ENCODE measurements at places on chromosomes 12 and 14. TPM values are rescaled to one million over a fixed set of nuclear protein-coding genes. Genes with fewer than 3 reads are reported as not detected.

KITLG gene
- total RNA-seq = 0.07 TPM

C12orf54 gene
- not detected for total RNA-seq

CELA1 gene
- not detected for total RNA-seq

LPAR5 gene
- total RNA-seq = 4.8 TPM

CCDC177 gene
- not detected for total RNA-seq

FAM181A gene
- total RNA-seq = not detected

KCNJ8 gene
- total RNA-seq = not detected

KRT75 gene
- total RNA-seq = not detected

KCTD10 gene
- 40.3 TPM for total RNA-seq

POLE2 gene
- total RNA-seq = 43.4 TPM

ADCY4 gene
- 2.4 TPM for total RNA-seq

DDN gene
- total RNA-seq = 0.22 TPM

COCH gene
- 0.45 TPM for total RNA-seq

MLEC gene
- total RNA-seq = 93.7 TPM

- no peaks in the 10 kb centered on the region for H3K27me3 ChIP-seq
- no peaks in the 10 kb centered on the region for H3K36me3 ChIP-seq
- no peak for DNase-seq
- no peak overlapping the region for H3K27ac ChIP-seq
These were observed 221.9 kb upstream of the KITLG start for GRCh38 chr12:88802096-88802706.

DNA sequence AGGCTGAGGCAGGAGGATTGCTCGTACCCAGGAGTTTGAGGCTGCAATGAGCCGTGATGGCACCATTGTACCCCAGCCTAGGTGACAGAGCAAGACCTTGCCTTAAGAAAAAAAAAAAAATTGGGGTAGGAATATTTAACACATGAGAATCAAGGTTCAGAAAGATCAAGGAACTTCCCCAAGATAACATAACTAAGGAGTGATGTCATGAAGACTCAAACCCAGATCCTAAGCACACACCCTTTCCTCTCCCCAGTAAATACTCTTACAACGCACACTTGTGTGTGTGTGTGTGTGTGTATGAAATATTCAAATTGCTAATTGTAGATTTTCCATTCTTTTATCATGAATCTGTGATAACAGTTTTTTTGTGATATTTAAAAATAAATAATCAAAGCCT lies 90.6 kb upstream of the NUDT4 start:
- no peaks in the 10 kb centered on the region for H3K27me3 ChIP-seq
- no peak overlapping the region for H3K4me3 ChIP-seq
- H3K36me3 ChIP-seq = no peaks in the 10 kb centered on the region

DNA sequence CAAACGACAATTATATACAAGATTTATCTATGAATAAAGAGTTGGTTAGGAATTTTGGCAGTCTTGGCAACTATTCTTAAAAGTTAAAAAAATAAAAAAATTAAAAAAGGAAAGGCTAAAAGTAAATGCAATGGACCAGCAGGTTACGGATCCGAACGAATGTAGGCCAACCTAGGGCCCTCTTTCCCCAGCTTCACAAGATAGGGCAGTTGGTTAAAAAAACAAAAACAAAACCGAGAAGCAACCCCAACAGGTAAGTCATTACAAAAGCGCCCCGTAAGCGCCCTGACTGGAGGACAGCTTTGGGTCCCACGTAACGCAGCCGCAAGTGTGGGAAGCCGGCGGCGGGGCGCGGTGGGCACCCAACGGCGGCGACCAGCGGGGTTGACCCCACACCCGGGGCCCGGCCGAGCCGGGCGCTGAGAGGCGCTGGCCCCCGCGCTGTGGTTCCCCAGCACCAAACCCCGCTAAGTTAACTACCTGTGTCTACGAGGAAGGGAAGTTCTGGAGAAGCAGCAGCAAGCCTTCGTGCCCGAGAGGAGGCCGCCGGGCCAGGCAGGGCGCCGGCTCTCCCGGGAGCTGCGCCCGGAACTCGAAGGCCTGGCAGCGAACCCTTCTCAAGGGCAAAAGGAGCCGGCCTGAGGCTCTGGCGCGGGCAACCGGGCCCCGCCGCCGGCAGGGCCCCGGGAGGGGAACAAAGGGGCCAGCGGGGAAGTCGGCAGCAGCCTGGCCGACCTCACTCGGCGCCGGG lies 882 bp downstream of the HECTD1 start:
- peaks cover 27% of the 10 kb centered on the region for H3K36me3 ChIP-seq
- H3K4me3 ChIP-seq = peak overlapping the region; percentile 85
- peaks cover 53% of the 10 kb centered on the region for H3K4me1 ChIP-seq
- H3K27me3 ChIP-seq = no peaks in the 10 kb centered on the region
- peak overlapping the region; percentile 87 for H3K27ac ChIP-seq

DNA sequence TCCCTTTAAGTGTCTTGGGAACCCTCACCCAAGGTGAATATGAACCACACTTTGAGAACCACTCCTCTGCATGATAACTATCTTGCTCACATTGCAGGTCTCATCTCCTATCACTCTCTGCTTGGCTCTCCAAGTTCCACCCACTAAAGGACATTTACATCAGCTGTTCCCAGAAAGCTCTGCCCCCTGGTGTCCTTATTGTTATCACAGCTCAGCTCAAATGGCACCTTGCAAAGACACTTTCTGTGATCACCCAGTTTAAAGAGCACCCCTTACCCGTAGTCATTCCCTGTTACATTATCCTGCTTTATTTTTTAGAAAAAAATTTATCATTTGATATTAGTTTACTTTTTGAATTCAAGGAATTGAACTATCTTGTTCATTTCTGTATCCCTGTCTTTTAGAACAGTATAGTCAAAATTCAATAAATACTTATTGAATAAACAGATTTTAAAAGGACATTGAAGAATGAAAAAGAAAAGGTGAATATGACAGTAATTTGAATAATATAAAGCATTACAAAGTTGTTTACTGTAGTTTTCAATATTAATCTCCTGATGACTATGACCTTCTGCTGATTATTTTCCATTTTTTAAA lies 20.5 kb upstream of the GUCY2C start:
- peak; percentile 58 for DNase-seq
- H3K36me3 ChIP-seq = no peaks in the 10 kb centered on the region
- no peak overlapping the region for H3K4me3 ChIP-seq
- peaks cover 2% of the 10 kb centered on the region for H3K4me1 ChIP-seq
- H3K27me3 ChIP-seq = peaks cover 3% of the 10 kb centered on the region

DNA sequence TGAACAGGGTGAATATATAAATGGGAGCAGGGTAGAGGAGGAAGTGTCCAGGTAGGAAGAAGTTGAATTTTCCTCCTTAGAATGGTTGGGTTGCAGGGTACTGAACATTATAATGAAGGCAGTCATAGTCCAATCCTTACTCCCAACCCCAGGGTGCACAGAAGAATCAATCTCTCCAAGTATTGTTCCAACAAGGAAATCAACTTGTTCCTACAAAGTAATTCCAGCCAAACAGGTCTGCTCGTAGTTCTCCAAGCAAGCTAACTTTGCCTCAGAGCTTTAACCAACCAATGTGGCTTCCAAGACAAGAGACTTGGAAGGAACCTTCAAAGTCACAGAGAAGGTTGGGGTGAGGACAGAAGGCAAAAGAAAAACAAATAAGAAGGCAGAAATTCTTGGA lies 527.2 kb downstream of the MED13L start:
- no peak for DNase-seq
- H3K36me3 ChIP-seq = no peaks in the 10 kb centered on the region
- no peaks in the 10 kb centered on the region for H3K4me1 ChIP-seq

- H3K4me1 ChIP-seq = peaks cover 17% of the 10 kb centered on the region
- peak within 1 kb of the TSS; percentile 62 for H3K4me3 ChIP-seq
- H3K36me3 ChIP-seq = no peaks in the 10 kb centered on the region
- DNase-seq = peak; percentile 72
- no peaks in the 10 kb centered on the region for H3K27me3 ChIP-seq
These were observed at the start of gene MANSC1 for GRCh38 chr12:12349711-12350665. MANSC1 (minus strand) TSS chr12:12350242; CDS start chr12:12343314, 6,928 bp downstream.

GRCh38 chr14:61720294-61720661 lies 25.0 kb downstream of the HIF1A start:
- H3K4me1 ChIP-seq = peaks cover 72% of the 10 kb centered on the region
- no peak for DNase-seq
- H3K27ac ChIP-seq = peak overlapping the region; percentile 68
- H3K36me3 ChIP-seq = peaks cover 48% of the 10 kb centered on the region

- no peaks in the 10 kb centered on the region for H3K27me3 ChIP-seq
- DNase-seq = no peak
- no peaks in the 10 kb centered on the region for H3K36me3 ChIP-seq
- no peak overlapping the region for H3K4me3 ChIP-seq
- H3K27ac ChIP-seq = no peak overlapping the region
These were observed 122.4 kb upstream of the PTPRQ start for GRCh38 chr12:80321653-80322052.

DNA sequence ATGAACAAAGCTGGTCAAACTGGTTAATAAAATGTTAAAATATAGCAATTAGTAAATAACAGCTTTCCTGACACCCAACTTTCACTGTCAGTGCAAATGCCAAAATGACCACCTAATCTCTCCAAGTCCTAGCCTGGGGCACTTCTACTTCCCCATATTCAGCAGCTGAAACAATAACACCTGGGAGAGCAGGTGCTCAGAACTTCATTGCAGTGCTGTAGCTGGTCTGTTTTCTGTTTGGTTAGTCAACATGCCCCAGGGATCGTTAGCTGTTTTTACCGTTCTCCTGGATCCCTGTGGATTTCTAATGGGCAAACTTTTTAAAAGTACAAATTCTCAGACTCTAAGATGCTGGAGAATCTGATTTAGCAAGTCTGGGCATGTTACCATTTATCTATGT lies 759.7 kb downstream of the GALC start:
- no peaks in the 10 kb centered on the region for H3K36me3 ChIP-seq
- no peaks in the 10 kb centered on the region for H3K27me3 ChIP-seq
- no peak overlapping the region for H3K4me3 ChIP-seq

DNA sequence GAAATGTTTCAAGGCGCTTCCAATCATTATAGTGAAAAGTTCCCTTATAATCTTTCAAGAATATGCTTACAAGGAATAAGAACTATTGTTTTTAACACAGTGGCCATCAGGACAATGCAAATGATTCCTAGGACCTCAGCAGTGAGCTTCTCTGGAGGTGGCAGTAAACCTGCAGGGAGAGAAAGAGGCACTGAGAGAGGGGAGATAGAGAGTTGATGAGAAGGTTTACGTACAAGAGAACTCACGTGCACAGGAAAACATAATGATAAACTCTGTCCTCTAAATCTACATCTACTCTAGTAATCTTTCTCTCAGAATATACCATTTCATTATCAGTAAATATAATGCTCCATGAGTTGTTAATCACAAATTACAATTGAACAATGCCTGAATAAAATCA lies 715 bp downstream of the KLRC4 start:
- H3K36me3 ChIP-seq = no peaks in the 10 kb centered on the region
- H3K27me3 ChIP-seq = peaks cover 3% of the 10 kb centered on the region
- H3K27ac ChIP-seq = no peak overlapping the region

DNA sequence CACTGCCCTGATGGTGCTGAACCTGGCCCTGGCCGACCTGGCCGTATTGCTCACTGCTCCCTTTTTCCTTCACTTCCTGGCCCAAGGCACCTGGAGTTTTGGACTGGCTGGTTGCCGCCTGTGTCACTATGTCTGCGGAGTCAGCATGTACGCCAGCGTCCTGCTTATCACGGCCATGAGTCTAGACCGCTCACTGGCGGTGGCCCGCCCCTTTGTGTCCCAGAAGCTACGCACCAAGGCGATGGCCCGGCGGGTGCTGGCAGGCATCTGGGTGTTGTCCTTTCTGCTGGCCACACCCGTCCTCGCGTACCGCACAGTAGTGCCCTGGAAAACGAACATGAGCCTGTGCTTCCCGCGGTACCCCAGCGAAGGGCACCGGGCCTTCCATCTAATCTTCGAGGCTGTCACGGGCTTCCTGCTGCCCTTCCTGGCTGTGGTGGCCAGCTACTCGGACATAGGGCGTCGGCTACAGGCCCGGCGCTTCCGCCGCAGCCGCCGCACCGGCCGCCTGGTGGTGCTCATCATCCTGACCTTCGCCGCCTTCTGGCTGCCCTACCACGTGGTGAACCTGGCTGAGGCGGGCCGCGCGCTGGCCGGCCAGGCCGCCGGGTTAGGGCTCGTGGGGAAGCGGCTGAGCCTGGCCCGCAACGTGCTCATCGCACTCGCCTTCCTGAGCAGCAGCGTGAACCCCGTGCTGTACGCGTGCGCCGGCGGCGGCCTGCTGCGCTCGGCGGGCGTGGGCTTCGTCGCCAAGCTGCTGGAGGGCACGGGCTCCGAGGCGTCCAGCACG lies 4.7 kb downstream of the LTB4R start:
- peaks cover 10% of the 10 kb centered on the region for H3K36me3 ChIP-seq
- peaks cover 52% of the 10 kb centered on the region for H3K4me1 ChIP-seq

- H3K27ac ChIP-seq = no peak overlapping the region
- no peaks in the 10 kb centered on the region for H3K4me1 ChIP-seq
- no peaks in the 10 kb centered on the region for H3K36me3 ChIP-seq
- no peak for DNase-seq
- no peak overlapping the region for H3K4me3 ChIP-seq
These were observed 9.3 kb downstream of the GRIP1 start for GRCh38 chr12:66669541-66669940.

DNA sequence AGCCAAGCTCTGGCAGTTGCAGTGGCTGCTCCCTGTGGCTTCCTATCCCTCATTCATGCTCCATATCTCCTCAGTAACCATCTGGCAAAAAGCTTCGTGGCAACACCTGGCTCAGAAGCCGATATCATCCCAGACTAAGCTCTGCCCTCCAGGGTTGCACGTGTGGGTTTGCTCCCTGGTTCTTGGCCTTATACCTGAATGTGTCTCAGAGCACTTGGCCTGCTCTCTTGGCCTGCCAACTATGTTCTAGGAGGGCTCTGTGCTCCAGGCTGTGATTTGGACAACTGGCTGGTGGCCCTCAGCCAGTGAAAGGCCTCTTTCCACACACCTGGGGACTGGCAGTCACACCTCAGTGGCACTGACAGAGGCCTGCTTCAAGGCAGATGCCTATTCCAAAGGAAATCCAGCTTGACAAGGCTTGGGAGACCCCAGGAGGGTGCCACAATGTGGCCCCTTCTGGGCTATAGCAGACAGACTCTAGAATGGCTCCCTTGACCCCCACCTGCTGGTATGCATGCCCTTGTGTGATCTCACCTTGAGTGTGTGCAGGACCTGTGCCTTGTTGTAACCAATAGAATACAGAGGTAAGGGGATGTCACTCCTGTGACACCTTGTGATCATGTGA lies 10.5 kb downstream of the PLD4 start:
- peaks cover 9% of the 10 kb centered on the region for H3K27me3 ChIP-seq
- H3K4me1 ChIP-seq = no peaks in the 10 kb centered on the region
- no peak overlapping the region for H3K27ac ChIP-seq
- H3K36me3 ChIP-seq = no peaks in the 10 kb centered on the region
